ENCODE measurements at places on chromosomes 5 and 9.
A peak's percentile ranks its signal among the peaks of the same experiment; 100 is the strongest.

GRCh38 chr9:81737871-81738507 lies 48.6 kb upstream of the TLE1 start:
- peak; percentile 89 for DNase-seq

DNA sequence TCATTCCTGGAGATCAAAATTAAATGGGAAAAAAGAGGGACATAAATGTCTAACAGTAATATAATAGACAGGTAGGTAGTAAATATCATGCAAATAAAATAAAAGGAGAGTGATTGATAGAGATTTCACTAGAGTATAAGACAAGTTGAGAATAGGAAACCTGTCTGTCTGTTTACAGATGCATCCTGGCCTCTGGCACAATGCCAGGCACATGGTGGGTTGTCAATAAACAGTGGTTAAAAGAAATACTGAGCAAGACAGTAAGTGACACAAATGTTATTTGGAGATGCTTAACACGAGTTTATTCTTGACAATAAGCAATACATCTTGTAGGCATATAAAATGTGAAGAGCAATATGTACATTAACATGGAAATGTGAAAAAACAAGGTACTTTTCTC lies 33.3 kb downstream of the RICTOR start:
- DNase-seq = no peak

- no peak for DNase-seq
These were observed 436.7 kb downstream of the CTNND2 start for GRCh38 chr5:11467588-11467987.

DNA sequence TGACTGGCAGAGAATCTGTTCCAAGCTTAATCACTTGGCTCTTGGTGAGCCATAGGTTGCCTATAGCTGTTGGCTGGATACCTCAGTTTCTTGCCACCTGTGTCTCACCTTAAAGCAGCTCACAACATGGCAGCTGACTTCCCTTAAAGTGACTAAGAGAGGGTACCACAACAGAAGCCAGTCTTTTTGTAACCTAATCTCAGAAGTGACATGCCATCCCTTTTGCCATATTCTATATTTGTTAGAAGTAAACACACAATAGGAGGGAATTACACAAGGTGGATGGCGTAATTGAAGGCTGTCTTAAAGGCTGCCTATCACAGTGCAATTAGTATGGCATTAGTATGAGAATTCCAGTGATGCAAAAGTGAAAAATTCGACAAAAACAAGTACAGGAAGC lies 28.1 kb downstream of the NIPBL start:
- no peak for DNase-seq

- DNase-seq = no peak
These were observed 135.6 kb downstream of the ACTL7B start for GRCh38 chr9:108720191-108720642.

DNA sequence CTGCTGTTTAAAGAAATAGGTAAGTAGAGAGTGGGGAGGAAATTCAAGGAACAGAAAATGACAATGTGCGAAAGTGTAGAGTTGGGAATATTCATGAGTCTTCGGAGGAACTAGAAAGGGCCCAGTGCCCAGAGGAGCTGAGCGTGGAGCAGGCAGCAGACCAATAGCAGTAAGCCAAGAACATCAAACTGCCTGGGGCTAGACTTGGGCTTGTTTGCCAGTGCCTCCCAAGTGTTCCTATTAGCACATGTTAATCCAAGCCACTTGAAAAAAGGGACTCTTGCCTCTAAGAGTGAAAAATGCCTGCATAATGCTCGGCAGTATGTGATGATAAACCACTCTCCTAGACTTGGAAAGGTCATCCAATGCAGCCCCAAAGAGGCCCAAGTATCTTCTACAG lies 1.2 kb upstream of the TAL2 start:
- no peak for DNase-seq

- no peak for DNase-seq
These were observed 216.3 kb downstream of the TMEM232 start for GRCh38 chr5:110510146-110510545.

- DNase-seq = no peak
These were observed 128.8 kb downstream of the NR2F1-AS1 start for GRCh38 chr5:93452255-93452654.

DNA sequence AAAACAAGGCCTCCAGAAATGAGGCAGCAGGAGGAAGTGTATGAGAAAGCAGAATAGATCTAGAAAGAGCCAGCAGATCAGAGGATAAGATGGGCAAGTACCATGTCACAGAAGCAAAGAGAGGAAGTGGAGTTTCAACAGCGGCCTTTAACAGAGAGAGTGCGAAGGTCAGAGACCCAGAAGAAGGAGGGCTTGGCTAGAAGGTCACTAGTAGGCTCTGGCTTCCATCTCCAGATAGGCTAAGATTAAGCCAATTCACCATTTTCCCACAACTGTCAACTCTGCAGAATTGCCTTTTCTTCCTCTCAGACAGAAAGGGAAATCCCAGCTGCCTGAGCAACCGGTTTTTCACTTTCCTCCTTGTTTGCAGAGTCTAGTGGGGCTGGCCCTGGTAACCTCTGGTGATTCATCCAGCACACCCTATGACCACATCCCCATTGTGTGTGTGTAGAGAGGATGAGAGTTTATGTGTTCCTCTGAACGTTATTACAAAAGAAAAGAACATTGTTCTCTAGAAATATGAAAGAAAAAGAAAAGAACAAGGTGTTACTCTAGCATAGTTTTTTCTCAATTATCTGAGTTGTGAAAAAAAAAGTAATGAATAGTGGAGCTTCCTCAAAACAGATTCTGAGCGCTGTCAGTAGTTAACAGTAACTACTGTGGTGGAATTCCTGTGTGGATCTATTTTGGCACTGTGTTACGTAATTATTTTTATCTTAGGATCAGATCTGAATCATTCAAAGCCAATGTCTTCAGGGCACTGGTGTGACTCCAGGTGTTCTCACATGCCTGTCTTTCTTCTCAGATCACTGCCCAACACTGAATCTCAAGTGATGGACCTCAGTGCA lies 220.4 kb downstream of the ARRDC3 start:
- peak; percentile 94 for DNase-seq

DNA sequence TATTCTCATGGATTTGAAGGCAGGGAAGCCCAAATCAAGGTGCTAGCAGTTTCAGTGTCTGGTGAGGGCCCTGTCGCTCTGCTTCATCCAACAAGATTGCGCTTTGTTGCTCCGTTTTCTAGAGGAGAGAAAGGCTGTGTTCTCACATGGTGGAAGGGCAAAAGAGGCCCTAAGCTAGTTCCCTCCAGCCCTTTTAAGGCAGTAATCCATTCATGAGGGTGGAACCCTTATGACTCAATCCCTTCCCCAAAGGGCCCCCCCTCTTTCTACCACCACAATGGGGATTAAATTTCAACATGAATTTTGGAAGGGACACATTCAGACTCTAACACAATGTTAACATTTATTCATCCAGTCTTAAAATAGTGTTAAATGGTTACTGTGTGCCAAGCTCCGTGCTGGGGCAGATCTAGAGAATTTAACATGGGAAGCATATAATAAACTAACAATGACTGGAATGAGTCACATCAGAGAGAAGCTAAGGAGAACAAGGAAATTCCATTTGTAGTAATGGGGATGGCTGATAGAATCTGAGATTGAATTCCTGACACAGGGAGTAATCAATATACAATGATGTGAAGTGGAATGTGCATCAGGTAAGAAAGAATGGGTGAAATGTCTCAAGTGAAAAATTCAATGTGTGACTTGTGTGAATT lies 382.8 kb upstream of the ZNF608 start:
- DNase-seq = peak; percentile 12

- DNase-seq = no peak
These were observed 69.8 kb downstream of the CNTLN start for GRCh38 chr9:17204611-17205152.

DNA sequence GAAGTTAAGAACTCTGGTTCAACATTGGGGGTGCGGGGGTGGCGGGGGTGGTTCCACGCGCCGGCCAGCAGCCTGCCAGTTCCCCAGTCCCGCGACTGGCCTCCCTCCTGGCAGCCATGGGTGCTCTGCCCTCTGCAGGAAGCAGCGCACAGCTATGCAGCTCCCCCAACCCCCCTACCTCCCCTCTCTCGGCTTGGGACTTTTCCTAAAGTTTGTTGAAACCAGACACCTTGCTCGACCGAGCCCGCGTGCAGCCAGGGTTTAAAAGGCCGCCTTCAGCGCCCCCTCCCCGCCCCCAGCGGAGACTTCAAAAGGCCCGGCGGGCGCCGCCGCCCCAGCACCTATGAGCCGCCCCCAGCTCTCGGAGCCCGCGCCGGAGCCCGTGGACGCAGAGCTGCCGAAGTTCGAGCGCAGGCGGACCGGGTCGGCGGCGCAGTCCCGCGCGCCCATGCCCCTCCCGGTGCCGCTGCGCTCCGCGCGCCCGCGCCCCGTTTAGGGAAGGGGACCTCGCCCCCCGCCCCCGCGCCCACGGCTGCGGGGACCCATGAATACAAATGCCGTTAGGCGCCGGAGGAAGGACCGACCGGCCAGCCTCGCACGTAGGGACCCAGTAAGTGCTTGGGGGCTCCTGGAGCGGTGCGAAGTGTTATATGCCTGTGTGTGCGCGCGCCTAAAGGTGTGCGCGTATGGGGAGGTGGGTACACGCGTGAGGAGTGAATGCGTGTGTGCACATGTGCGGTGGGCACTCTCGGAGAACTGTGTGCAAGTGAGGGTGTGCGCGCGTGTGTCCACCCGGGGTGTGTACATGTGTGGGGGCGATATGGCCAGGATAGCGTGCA lies 1.4 kb upstream of the COL27A1 start:
- DNase-seq = peak; percentile 44

GRCh38 chr9:129930743-129931142 lies 95.5 kb downstream of the USP20 start:
- no peak for DNase-seq

DNA sequence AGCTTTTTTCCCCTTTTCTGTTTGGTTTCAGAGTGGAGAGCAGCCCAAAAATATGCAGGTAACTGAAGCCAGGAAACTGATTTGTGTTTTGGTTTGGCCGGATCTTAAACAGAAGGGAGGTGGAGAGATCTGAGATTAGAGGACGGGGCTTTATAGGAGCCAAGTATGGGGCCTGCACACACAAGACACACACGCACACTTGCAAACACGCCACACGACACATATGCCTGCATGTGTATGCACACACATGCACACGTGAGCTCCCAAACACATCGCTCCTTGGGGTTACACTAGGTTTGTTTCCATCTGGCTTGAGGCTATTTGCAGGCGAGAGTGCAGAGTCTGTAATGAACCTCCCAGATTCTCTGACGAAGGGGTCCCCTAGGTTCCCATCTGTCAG lies 18.3 kb downstream of the BTNL9 start:
- DNase-seq = no peak
